ENCODE measurements at places on chromosomes 16 and 17.

DNA sequence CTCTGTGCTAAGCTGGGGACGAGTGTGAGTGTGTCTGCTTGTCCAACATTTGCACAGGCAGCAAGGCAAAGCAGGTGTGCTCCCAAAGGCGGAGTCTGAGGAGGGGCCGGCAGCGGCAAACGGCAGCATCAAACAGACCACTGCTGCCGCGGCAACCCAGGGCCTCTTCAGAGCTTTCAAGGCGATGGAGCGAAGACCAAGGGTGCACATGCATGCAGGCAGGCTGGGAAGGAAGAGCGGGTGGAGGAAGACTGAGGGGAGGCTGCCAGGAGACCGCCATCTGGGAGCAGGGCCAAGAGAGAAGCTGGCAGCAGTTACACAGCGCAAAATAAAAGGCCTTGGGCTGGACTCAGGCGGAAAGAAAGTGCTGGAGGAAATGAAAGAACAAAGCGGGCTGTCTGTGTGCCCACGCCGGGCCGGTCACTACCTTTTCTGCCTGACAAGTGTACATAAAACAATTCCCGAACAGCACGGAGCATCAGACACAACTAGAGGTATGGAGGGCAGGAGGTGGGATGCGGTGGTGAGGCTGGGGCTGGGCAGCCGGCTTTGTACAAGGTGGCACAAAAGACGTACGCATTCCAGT lies 8.5 kb downstream of the TIMM22 start:
- no peak for DNase-seq

DNA sequence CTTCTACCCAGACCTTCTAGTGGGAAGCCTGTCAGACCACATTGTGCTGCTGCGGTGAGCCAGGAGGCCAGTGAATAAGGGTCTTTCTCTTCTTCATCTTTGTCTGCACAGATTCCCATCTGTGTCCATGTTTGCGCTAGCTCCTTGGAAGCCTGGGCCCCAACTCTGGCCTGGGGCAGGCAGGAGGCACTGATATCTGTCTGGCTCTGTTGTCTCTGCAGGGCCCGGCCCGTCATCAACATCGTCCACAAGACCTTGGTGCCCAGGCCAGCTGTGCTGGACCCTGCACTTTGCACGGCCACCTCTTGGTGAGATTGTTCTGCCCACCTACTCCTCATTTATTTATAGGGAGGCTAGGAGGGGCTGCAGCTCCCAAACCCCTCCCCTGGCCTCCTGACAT lies 18.3 kb downstream of the ITGA3 start:
- no peak for DNase-seq

GRCh38 chr16:6684076-6684673 lies 648.5 kb upstream of the RBFOX1 start:
- DNase-seq = no peak

GRCh38 chr17:53166731-53167130 lies 656.0 kb upstream of the KIF2B start:
- no peak for DNase-seq

DNA sequence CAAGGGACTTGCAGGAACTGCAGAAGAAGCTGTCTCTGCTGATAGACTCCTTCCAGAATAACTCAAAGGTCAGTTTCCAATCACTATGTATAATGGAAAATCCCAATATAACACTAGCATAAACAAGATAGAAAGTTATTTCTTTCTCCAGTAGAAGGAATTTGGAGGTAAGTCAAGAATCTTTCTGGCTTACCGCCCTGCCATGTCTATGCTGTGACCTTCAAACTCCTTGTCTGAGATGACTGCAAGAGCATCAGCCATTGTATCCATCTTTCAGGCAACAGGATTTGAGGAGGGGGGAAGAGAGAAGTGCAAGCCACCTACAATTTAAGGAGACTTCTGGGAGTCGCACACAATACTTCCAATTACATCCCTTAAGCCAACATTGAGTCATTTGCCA lies 2.7 kb downstream of the LDAF1 start:
- no peak for DNase-seq

DNA sequence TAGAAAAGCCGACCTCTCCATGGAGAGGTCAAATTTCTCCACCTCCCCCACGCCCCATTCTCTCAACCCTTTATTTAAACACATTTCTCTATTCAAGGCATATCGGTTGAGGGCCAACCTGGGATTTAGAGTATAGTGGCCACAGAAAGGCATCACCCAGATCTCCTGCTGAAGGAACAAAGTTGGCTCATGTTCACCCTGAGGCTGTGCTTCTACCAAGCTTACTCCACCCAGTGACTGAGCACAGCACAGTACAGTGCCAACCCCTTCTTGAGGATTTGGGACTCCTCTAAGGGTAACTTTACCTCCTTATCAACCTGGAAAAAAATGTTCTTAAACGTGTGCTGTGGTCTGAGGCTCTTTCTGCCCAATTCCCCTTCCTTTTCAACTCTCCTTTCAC lies 94.0 kb downstream of the CMC2 start:
- DNase-seq = no peak

DNA sequence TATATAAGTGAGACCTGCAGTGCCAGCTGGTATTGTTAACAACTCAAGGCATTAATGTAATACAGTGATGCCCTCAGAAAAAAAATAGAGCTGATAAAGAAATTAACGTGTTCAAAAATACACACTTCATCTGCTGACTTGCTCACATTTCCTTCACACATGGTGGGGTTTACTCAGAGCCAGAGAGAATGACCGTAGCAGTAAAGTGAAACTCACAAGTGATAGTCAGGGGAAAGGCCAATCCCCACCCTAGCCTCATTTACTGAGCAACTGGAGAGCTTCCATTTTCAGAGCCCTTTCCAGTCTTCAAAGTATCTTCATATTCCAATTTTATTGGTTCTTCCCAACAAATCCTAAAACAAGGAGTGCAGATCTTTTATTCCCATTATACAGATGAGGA lies 74.0 kb upstream of the HLF start:
- no peak for DNase-seq

DNA sequence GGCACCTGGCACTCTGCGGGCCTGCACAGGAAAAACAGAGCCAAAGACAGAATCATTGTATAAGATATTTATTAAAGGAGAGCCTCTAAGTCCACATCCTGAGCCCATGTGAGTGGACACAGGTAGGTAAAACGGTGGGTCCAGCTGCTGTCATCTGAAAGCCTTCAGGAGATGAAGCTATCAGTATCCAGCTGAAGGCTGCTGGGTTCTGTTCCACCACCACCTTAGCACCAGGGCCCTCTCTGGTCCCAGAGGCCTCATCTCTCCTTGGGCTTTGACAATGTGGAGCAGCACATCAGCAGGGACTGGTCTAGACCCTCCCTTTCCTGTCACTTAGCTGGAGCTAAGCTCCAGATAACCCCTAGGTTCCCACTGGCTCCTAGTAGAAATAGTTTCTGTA lies 7.3 kb downstream of the TMEM106A start:
- no peak for DNase-seq

GRCh38 chr17:7014995-7015958 lies 2.9 kb downstream of the RNASEK start:
- DNase-seq = peak; percentile 62

GRCh38 chr16:85041219-85042166 lies 13.9 kb downstream of the KIAA0513 start:
- DNase-seq = no peak

GRCh38 chr17:77316191-77316641 lies 175.4 kb downstream of the SEC14L1 start:
- DNase-seq = no peak

DNA sequence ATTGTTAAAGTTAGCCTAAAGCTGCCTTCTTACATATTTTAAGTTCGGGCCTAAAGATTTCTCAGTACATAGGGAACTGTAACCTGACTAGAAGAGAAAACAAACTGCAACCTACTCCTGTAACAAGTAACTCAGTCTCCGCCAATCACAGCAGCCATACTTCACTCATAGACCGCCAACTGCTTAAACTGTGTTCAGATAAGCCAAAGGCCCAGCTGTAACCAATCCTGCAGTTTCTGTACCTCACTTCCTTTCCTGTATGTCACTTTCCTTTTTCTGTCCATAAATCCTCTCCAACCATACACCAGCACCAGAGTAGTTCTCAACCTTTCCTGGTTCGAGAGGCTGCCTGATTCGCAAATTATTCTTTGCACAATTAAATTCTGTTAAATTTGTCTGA lies 41.5 kb downstream of the GLG1 start:
- DNase-seq = no peak

- DNase-seq = no peak
Measured at GRCh38 chr17:73068322-73069153, 23.9 kb downstream of the SLC39A11 start.

- no peak for DNase-seq
Measured at GRCh38 chr17:40303708-40304551, 5.0 kb upstream of the RARA start.

DNA sequence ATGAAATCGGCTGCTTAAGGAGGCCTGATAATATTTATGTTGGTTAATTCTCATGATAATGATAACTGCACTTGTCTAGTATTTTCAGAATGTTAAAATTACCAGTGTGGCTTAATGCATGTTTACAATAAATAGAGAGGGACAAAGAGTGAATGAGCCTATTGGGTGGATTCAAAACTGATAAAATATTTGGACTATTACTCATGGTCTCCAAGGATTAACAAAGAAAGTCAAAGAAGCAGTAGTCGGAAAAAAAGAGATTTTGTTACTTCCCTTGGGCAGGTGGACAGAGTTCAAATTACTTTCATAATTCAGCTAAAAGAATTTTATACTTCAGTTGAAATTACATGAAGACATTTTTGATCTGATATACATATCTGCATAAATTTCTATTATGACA lies 258.2 kb upstream of the PMFBP1 start:
- DNase-seq = no peak

- DNase-seq = peak; percentile 64
Measured at GRCh38 chr16:57802341-57803133, at the start of gene KIFC3. Gene KIFC3 (minus strand): TSS chr16:57802491. CDS start chr16:57798243, 4,248 bp downstream.

- DNase-seq = no peak
Measured at GRCh38 chr17:45666046-45666600, 118.0 kb upstream of the CRHR1 start.

- no peak for DNase-seq
Measured at GRCh38 chr17:1423456-1424135, 23.6 kb upstream of the YWHAE start.

DNA sequence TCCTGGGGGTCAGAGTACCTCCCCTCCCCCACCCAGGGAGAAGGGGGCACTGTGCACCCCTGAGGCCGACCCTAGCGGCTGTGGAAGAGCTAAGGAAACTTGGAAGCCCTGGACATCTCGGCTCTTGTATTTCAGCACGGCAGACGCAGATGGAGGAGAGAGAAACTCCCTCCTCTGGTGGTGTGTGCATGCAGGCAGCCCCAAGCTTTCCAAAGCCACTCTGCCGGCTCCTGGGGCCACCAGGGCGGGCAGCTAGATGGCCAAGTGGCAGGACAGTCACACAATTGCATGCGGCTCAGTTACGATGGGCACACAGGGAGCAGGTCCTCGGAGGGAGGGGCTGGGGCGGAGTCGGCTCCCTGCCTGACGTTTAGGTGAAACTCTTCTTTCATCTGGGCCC lies 195.5 kb downstream of the RBFOX3 start:
- DNase-seq = no peak

GRCh38 chr16:12268606-12269005 lies 292.1 kb downstream of the SNX29 start:
- DNase-seq = no peak

DNA sequence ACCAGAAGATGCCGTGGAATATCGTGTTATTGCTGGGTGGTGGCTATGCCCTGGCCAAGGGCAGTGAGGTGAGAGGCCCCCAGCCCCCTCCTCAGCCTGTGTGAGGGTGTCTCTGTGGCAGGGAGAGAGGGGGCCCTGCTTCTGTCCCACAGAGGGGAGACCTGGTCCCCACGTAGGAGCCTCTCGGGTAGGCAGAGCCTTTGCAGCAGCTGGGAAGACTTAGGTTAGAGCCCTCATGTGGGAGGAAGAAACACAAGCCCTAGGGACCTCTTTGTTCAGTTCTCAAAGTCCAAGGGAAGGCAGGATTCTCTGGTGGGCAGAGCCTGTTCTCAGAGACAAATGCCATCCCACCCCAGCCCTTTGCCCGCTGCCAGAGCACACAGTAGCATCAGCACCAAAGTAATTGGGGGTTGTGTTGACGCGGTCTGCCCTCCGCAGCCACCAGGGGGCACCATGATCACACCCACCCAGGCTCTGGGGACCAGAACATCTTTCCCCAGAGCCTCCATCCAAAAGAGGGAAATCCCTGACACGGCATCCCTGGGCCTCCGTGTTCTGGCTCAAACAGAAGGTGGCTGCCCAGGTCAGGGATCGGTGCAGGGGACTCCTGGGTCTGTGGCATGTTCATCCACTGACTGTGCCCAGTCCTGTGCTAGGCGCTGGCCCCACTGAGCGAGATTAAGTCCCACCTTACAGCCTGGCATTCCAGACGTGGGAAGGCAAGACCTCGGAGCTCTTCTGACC lies 11.5 kb upstream of the FOXN1 start:
- DNase-seq = peak; percentile 71

DNA sequence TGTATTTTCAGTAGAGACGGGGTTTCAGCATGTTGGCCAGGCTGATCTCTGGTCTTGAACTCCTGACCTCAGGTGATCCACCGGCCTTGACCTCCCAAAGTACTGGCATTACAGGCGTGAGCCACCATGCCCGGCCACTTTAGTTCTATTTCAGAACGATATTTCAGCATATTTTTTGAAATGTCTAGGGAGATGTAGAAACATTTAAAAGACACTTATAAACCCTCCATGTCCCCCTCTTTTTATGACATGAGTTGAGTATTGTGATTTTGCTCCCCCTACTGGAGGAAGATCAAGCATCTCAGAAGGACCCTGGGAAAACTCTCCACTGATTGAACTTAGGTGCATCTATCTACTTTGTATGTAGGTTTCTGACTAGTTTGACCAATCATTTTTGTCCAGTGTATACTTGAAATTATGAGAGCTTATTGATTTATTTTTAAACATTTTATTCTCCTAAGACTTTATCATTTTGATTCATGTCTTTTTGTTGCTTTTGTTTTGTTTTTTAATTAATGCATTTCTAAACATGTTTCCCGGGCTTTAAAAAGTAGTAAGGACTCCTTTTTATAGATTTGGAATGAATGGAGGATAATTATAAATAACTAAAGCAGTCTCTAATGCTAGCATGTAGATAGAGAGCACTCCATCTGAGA lies 105.1 kb downstream of the CHD9 start:
- DNase-seq = no peak

DNA sequence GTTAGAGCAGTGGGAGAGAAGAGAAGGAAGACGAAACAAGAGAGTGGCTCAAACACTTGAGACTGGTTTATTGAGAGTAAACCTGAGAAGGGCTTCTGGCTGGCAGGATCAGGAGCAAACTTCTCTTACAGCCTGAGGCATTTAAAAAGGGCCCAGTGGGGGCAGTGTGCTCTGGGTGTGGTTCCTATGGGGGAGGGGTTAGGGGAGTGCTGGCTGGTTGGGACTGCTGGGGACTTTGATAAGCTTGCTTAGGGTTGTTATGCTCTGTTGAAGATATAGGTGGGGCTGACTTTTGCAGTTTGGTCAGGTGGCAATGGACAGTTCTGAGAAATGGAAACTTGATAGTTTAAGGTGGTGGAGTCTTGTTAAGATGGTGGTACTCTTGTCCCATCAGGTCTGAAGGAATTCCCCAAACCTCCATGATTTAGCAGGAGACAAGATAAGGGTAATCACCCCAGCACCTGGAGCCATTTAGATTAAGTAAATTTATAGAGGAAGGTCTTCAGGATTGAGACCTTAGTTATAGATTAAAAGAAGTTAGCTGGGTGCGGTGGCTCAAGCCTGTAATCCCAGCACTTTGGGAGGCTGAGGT lies 79.3 kb downstream of the EMP2 start:
- no peak for DNase-seq

GRCh38 chr17:8119581-8120519 lies 1.5 kb upstream of the ALOXE3 start:
- peak; percentile 52 for DNase-seq

Data from activated CD8-positive, alpha-beta memory T cell treated with anti-CD3 and anti-CD28 coated beads for 1 hour (primary cell).